Kidney (tissue), 22 donors: ENCODE measurements at places on chromosomes 3 and 15. TPM values are rescaled to one million over a fixed set of nuclear protein-coding genes. Genes with fewer than 3 reads are reported as not detected.

- no peak for DNase-seq
These were observed 28.4 kb upstream of the P2RY12 start for GRCh38 chr3:151412989-151413388.

- no peak for DNase-seq
These were observed 23.9 kb downstream of the EIF1B start for GRCh38 chr3:40333416-40333815.

DNA sequence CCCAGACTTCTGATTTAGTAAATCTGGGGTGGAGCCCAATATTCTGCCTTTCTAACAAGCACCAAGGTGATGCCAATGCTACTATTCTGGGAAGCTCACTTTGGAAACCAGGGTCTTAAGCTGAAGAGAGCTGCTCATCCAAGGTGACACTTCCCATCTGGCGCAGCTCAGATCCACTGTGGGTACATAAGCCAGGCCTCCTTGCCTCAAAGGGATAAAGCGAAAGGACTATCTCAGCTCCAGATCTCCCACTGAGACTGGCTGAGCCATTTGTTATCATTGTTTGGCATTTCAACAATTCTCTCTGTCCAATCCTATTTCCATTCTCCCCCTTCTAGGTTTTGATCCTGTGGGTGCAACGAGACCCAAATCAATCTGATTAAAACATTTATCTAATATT lies 323.8 kb downstream of the GBE1 start:
- no peak for DNase-seq

DNA sequence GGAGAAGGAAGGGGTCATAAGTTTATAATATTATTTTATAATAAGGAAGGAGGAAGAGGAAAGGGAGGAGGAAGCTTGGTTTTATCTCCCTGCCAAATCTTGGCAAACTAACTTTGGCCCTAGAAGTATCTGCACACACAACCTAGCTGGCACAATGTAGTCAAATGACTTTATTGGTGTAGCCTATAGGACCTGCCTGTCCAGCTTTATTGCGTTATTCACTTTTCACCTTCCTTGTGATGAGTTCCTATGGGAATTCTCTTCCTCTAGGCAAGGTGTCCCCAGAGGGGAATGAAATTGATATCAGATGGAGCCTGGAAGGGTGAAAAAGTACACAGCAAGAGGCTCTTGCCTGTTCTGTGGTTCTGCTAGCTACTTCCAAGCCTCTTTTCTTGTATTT lies 111.2 kb upstream of the SLC25A36 start:
- DNase-seq, result no peak

Gene SNTN
- polyA plus RNA-seq, result not detected

Gene RETNLB
- not detected for polyA plus RNA-seq

Gene TGM4
- polyA plus RNA-seq, result not detected

Gene ETV5
- polyA plus RNA-seq, result 5.1 TPM

Gene ANKRD34C
- polyA plus RNA-seq, result 0.11 TPM

- DNase-seq, result no peak
These were observed 318.6 kb upstream of the LRRFIP2 start for GRCh38 chr3:37492977-37493471.

DNA sequence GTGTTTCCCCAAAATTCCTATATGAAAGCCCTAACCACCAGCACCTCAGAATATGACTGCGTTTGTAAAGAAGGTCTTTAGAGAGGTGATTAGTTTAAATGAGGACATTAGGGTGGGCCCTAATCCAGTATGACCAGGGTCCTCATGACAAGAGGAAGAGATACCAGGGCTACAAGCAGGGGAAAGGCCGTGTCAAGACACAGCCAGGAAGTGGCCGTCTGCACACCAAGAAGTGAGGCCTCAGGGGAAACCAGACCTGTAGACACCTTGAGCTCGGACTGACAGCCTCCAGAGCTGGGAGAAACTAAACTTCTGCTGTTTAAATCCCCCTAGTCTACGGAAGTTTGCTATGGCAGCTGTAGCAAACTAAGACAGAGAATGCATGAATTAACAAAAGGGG lies 14.2 kb downstream of the KIF7 start:
- DNase-seq, result peak; percentile 23

Gene BFSP2
- 0.86 TPM for polyA plus RNA-seq

Gene CTXN2
- polyA plus RNA-seq, result 0.15 TPM

- no peak for DNase-seq
These were observed 307.3 kb downstream of the SV2B start for GRCh38 chr15:91407269-91407889.

DNA sequence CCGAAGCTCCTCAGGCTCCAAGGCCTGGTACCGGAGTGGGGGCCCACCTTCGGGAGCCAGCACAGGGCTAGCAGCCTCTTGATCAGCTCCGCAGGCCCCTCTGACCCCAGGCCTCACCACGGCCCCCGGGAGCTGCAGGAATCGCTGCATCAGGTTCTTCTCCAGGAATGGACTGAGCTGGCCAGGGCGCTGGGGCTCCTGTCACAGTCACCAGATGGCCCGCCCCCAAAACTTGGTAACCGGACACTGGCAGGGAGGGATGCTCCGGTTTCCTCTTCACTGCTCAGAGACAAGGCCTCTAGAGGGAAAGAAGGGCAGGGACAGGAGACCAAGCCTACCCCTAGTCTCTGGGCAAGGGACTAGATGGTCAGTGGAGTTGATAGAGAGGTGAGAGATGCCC lies 9.9 kb downstream of the AP3B2 start:
- DNase-seq, result no peak

DNA sequence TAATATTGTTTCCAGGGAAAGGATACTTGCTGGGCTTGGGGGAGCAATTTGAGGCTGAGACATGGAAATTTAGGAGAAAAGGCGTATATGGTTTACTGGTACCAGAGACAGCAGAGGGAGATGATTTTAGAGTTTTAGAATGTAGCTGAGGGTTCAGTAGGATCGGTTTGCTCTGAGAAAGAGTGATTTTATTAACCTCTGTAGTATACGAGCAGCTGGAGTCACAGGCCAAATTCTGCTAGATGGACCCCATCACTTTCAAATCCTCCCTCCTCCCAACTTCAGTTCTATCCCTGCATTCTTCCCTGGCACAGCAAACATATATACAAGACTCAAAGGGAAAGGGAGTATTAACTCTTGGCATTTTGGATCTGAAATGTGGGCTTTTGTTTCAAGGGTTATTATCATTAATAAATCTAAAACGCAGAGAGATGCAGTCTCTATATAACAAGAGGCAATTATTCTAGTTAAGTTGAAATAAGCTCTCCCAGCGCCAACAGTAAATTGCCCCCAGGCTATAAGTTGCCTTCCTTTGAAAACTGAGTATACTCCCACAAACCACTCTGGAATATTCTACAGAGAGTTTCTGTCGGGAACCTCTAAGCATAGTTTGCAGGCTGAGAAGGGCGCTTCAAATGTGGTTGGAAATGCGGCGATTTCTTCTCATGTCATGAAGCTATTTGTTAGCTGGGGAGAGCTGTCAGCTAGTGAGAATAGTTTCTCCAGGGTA lies 5.4 kb downstream of the CRABP1 start:
- no peak for DNase-seq

Gene SLC22A13
- polyA plus RNA-seq, result 9.9 TPM

DNA sequence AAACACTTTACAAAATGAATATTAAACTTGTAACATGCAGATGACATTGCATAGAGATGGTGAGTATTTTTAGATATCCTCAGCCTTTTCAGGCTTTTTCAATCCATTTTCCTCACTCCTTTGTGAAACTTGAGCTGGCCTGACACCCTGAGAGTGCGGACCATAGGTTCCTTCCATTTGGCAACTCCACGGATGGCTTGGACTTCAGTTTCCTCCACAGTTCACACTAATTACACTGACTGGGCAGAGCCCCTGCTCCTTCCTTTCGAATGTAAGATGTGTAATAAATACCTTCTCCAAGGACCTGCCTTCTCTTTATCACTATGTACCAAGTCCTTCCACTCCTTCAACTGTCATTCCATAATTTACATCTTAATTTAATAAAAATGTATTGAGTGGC lies 141.7 kb upstream of the LRIG1 start:
- DNase-seq, result peak; percentile 62

GRCh38 chr3:14455571-14456317 lies 53.3 kb downstream of the SLC6A6 start:
- no peak for DNase-seq

Gene TMEM108
- polyA plus RNA-seq, result 1.5 TPM

Gene TMCO5A
- polyA plus RNA-seq, result not detected

DNA sequence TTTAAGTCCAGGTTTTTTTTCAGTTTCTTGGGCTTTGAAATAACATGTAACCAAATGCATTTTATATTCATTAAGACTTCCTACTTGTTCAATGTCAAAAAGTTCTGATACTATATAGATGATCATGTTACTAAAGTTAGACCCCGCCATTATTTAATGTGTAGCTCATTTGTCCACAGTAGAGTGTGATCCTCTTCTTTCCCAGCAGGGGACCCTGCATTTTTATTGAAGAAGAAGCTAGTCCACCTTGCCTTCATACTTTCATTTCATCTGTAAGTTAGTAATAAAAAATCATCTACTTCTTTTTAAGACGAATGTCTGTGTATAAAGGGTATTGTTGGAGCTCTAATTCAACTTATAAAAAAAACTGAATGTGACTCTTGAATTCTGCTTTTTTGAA lies 404.6 kb downstream of the SI start:
- DNase-seq, result no peak
